Brain (organoid and tissue), 16 donors: ENCODE measurements at places on chromosomes 3 and 15.
A peak's percentile ranks its signal among the peaks of the same experiment; 100 is the strongest.

GRCh38 chr3:110567029-110567428, 504.6 kb upstream of the NECTIN3 start:
- DNase-seq: no peak

- DNase-seq: no peak
Observed at GRCh38 chr3:75218577-75218976, 445.6 kb upstream of the FRG2C start.

- no peak for DNase-seq
Observed at GRCh38 chr3:133962849-133963248, 66.9 kb downstream of the SLCO2A1 start.

GRCh38 chr3:54274607-54275006, 152.3 kb downstream of the CACNA2D3 start:
- no peak for DNase-seq

GRCh38 chr15:79474252-79474651, 42.1 kb downstream of the MINAR1 start:
- no peak for DNase-seq

DNA sequence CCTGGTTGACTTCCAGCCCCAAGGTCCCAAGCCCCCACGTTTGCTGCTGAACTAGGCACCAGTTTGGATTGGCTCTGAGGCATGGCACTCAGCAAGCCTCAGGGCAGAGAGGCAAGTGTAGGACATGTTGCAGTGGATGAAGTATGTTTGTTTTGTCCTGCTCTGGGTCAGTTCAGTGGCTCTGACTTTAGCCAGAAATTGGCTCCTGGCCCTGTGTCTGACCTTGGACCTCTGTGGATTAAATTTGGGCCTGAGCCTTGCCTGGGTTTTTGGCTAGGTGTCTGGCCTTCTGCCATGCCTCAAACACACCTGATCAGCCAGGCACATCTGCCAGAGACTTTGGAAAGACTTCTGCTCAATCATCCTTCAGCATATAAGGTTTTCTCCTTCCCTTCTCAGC, 3.6 kb upstream of the MRAS start:
- no peak for DNase-seq

GRCh38 chr15:76517910-76518309, 181.3 kb downstream of the ISL2 start:
- no peak for DNase-seq

- DNase-seq: peak; percentile 87
Observed at GRCh38 chr3:8529181-8529637, 27.6 kb downstream of the LMCD1 start.

GRCh38 chr3:132135628-132136333, 101.0 kb upstream of the CPNE4 start:
- peak; percentile 3 for DNase-seq

GRCh38 chr3:14791343-14791945, 27.3 kb upstream of the FGD5 start:
- peak; percentile 74 for DNase-seq

- no peak for DNase-seq
Observed at GRCh38 chr3:116877968-116878367, 168.4 kb downstream of the TUSC7 start.

- no peak for DNase-seq
Observed at GRCh38 chr3:156536524-156537316, 18.2 kb downstream of the SSR3 start.

DNA sequence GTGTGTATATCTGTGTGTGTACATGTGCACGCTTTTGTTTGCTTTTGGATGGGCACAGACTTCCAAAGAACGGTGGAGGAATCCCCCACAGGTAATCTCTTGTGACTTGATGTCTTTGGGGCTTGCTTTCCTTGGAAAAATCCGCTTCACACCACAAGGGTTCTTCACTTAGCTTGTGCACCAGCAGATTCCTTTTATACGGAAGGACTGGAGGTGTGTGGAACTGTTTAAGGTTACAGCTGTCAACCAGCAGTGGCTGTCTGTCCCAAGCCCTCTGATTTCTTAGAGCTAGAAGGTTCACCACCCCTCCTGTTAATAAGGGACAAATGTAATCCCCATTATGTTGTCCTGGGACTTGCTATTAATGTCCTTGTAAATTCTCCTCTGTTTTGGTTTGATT, 193.5 kb downstream of the ITPR1 start:
- DNase-seq: no peak

- DNase-seq: no peak
Observed at GRCh38 chr15:60557191-60557618, 78.3 kb upstream of the ICE2 start.

GRCh38 chr15:60076045-60076444, 71.9 kb downstream of the FOXB1 start:
- peak; percentile 23 for DNase-seq

GRCh38 chr3:132723024-132723950, 1.1 kb upstream of the NPHP3 start:
- no peak for DNase-seq

DNA sequence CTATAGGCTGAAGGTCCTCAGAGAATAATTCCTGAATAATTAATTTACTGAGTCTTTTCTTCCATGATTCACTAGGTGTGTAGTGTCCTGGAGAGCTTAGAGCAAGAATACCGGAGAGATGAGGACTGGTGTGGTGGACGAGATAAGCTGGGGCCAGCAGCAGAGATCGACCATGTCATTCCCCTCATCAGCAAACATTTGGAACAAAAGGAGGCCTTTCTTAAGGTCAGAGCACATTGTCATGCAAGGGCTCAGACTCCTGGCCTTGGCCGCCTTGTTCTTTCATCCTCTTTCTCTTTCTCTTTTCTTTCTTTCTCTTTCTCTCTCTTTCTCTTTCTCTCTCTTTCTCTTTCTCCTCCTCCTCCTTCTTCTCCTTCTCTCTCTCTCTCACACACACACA, 291.4 kb upstream of the UMPS start:
- no peak for DNase-seq

GRCh38 chr3:9934235-9934621, 594 bp downstream of the CRELD1 start:
- no peak for DNase-seq

DNA sequence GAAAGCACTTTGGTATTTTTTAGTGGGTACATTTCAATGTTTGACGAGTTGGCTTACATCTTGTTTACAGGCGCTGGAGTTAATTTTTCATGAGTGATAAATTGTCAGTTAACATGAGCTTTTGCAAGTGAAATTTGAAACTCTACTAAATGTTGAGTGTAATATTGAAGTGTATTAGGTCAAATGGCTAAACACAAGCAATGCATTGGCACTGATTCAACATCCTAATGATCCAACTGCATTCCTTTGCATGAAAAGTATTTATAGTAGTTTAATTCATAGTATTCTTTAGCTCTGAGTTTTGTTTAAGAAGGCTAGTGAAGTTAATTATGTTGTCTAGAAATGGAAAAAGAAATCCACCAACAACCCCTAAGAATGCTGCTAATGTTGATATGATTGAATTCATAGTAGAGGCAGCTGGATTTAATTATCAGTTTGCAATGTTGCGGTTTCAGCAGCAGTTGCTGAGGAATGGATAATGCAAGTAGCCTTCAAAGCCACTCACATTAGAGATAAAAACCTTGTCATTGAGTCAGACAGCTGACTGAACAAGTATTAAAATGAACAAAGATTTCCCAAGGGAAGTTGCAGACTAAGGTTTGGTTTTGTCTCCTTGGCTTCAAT, 245.6 kb upstream of the GOLIM4 start:
- DNase-seq: peak; percentile 22

DNA sequence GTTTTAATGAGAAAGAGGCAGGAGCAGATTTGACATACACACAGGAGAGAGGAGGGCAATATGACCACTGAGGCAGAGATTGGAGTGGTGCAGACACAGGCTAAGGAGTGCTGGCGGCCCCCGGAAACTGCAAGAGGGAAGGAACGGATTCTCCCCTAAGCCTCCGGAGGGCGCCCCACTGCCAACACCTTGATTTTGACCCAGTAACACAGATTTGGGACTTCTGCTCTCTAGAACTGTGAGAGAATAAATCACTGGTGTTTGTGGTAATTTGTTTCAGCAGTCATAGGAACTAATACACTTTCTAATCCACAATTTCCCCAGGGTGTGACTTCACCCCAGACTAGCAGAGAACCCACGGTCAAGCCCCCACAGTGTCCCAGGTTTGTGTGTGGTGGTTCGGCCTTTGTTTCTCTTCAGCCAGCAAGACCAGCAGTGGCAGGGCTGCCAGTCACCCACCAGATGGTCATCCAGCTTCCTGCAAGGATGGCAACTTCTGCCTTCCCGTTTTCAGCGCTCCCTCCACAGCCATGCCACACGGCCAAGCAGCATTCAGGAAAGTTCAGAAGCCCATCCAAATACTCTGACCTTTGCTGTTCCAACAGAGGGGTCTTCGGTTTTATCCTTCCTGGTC, 23.6 kb upstream of the TSPAN3 start:
- DNase-seq: no peak

DNA sequence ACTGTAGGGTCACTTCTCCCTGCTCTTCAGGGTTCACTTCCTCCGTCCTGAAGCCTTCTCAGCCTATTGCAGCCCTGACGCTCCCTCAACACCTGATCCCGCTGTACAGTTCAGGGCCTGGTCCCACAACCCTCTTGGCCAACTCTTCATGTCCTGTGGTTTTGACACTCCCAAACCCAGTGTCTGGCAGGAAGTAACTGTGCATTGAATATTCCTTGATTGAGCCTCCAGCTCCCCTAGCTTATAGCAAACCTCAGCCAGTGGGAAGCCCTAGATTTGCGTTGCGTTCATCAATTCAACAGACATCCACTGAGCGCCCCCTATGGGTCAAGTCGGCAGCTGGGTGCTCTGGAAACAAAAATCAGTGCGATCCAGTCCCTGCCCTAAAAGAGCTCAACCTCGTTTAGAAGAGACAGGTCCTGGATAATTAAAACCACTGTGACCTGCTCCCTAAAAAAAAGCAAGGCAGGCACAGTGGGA, 13.5 kb downstream of the UBAP1L start:
- DNase-seq: peak; percentile 94

- DNase-seq: no peak
Observed at GRCh38 chr3:170839518-170840100, 30.4 kb downstream of the RPL22L1 start.

GRCh38 chr3:20064796-20065564, 24.7 kb downstream of the KAT2B start:
- DNase-seq: no peak

DNA sequence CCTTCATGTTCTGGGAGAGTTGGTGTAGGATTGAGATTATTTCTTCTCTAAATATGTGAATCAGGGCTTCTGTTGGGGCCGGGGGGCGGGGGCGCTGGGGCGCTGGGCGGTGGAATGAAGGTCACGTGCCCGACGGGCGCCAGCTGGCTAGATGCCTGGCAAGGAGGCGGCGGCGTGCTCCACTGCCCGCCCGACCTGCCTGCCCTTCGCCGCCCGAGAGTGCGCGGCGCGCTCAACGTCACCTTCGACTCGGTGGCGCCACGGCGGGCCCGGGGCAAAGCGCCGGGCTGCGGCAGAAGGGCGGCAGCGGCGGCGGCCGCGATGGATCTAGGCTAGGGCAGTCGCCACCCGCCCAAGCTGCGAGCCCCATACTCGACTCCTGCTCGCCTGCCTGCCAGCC, 47.0 kb upstream of the LHFPL4 start:
- DNase-seq: peak; percentile 28

DNA sequence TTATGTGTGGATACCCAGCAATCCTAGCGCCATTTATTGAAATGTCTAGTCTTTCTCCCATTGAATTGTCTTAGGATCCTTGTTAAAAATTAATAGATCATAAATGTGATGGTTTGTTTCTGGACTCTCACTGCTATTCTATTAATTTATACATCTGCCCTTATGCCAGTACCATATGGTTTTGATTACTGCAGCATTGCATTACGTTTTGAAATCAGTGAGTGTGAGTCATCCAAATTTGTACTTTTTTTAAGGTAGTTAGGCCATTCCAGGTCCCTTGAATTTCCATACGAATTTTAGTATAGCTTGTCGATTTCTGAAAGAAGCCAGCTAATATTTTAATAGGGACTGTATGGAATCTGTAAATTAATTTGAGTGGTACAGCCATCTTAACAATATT, 648.6 kb upstream of the ZNF385D start:
- DNase-seq: no peak

- DNase-seq: no peak
Observed at GRCh38 chr15:77530576-77530975, 102.1 kb downstream of the LINGO1 start.

DNA sequence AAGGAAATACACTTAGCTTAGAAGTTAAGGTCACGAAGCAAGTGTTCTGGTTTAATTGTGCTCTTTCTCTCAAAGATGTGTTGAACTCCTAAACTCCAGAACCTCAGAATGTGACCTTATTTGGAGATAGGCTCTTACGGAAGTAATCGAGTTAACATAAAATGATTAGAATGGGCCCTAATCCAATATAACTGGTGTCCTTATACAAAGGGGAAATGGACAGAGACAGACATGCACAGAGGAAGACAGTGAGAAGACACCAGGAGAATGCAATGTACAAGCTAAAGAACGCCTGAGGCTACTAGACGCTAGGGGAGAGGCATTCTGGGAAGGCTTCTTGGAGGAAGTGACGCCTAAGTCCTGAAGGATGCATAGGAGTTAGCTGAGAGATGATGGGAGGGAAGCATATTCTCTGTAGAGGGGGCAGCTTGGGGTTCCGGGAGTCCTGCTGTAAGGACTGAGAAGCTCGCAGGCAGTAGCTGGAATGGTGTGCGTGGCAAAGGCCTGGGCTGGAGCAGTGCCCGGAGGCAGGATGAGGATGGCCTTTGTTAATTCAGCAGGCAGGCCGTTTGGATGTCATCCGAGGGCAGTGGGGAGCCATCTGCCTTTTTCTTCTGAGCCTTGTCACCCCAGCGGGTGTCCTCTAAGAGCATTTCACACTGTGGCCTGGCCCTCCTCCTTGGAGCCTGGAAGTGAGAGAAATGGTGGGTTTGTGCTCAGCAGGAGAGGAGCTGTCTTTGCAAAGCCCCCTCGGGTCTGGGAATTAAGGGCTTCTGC, 513.4 kb downstream of the SHQ1 start:
- DNase-seq: peak; percentile 83

- DNase-seq: no peak
Observed at GRCh38 chr3:8282541-8283165, 219.0 kb upstream of the LMCD1 start.

DNA sequence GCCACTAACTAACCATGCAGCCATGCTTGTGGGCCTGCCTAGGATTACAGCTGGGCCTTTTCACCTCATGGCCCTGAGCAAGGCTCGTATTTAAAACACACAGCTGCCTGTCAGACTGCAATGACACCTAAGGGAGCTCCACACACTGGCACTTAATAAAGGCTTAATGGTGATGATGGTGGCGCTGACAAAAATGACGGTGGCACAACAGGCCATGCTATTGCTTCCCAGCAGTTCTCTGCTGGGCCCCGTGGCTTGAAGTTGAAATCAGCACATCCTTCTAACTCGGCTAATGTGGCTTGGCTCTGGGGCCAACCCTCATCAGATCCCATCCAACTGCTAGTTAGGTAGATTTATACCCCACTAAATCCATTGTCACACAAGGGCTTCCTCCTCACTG, 112.9 kb downstream of the FHIT start:
- DNase-seq: no peak
